Posterior cingulate gyrus (tissue), 11 donors: ENCODE measurements at places on chromosomes 4 and X.

DNA sequence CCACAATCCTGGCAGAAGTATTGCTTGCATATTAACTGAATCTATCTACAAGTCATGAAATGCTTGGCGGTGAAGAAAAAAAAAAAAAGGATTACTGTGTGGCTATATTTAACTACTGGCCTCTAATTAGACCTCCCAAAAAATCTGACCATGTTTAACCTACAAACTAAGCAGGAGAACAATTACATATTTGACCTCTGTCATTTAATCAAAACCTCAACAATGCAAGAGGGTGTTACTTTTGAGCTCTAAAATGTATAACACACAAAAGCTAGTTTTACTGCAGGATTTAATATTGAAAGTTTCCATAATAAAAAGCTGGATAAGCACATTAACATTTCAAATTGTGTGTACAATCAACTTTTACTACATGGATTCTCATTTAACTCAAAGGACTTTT, 1.5 kb downstream of the ITM2A start:
- no peak for DNase-seq

DNA sequence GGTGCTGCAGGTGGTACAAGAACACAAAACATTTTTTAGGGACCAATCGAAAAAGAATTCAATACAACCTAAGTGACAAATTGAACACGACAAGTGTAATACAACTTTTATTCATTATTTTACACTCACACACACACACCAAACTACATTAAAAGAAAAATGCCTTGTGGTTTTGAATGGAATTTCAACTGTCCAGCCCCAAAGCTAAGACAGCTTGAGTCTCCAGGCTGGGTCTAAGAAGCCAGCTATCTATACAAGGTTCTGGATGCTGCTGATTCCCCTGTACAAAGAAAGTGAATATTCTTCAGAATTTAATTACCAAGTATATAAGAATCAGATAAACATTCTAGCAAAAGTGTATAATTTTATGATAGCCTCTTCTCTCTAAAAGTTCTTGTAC, 118.2 kb downstream of the PPP3CA start:
- DNase-seq: no peak

- no peak for DNase-seq
Observed at GRCh38 chr4:46385946-46386345, 4.0 kb downstream of the GABRA2 start.

- DNase-seq: no peak
Observed at GRCh38 chr4:155077452-155078229, 130.8 kb upstream of the NPY2R start.

DNA sequence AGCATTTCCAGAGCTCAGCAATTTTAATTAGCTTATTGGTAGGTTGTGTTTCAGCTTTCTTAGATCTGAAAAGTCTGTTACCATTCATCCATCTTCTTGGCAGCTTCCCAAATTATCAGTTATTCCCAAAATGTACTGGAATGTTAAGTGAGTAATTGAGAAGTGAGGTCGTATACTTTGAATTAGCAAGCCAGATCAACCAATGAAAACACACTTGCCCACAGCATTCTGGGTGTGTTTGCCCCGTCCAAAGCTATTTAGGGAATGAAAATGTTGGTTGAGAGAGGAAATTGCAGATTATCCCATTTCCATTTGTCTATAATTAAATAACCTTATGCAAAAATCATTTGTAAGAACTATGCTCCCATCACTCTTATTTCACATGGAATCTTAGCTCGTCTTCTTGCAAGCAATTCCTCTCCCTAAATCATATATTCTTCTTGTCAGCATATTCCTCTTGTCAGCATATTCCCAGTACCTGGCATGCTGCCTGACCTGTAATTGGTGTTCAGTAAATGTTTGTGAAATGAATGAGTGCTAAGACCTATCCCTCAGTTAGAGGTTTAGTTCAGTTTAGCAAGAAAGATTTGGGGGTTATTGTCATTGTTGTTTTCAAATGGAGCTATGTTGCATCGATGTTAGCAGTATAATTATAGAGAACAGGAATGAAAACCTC, 23.3 kb upstream of the ANTXR2 start:
- no peak for DNase-seq

DNA sequence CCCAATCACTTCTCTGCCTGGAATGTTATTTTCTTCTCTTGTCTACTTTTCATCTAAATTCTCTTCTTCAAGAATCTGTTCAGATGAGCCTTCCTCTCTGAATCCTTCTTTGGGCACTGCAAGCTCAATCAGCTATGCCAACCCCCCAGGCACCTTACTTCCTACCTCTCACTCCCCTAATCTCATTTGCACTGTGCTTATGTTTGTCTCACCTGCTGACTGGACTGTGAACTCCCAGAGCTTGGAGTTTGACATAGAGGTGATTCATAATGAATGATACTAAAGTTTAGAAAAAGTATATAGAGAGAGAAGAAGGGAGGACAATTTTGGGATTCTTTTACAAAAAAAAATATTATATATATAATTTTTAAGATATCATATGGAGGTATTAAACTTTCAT, 36.3 kb downstream of the ANXA10 start:
- no peak for DNase-seq

GRCh38 chr4:80017125-80017854, 55.7 kb downstream of the ANTXR2 start:
- no peak for DNase-seq

DNA sequence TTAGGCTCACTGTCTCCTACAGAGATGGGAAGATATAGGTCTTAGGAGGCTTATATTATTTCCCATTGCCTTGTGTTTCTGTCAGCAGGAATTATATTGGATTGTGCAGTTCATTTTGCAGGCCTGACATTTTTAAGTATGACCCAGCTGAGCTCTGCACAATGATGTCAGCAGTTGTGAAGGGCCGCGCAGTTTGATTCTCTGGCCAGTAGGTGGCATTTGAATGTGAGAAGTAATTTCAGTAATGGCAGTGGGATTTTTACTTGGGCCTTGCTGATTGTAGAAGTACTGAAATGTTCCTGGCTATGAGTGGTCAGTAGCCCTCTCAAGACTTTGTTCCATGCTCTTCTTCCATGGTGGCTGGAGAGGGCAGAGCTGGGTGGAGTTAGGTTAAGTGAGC, 247.2 kb upstream of the MTMR8 start:
- no peak for DNase-seq

DNA sequence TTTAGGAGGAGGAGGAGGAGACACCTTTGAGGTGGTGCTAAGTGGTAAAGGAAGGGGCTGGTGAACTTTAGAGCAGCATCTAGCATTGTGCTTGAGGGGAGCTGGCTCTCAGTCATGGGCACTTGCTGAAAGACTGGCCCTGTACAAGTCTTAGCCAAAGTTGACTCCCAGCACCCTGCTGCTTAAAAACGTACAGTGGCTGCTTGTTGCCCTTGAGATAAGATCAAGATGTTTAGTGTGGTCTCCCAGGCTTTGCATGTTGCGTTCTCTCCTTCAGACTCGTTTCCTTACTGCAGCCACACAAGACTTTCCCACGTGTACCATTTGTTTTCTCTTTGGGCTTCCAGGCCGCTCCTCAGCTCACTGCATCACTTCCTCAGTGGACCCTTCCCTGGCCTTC, 1.8 kb downstream of the MED28 start:
- no peak for DNase-seq

DNA sequence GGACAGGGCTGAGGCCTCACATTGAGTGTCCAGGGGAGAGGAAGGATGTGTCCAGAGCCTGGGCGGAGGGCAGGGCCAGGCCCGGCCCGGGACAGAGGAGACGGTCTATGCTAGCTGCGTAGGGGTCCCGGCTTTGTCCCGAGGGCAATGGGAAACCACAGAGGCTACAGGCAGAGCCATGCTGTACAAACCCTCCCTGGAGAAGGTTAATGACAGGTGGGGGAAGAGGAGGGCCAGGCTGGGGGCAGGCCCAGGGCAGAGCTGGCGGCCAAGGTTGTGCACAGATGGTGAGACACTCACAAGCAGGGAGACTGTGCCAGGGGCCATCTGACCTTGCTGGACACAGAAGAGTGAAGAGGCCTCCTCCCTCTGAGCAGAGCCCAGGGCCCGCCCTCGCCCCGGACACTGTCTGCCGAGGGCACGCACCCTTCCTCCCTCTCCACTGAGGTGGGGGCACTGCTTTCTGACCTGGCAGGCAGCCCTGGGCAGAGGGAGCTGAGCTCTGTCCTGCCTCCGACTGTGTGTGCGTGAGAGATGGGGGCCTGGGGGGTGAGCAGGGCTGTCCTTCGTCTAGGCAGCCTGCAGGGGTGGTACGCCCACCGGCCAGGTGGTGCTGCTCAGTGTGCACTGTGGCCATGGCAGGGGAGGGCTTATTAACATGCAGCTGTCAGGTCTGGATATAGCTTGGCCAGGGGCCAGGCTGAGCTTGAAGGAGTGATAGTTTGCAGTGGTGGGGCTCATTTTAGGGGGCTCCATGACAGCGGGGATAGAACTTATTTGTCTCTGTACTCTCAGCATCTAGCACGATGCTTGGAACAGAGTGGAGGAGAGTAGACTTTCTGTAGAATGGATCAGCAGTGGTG, 75.7 kb upstream of the LRPAP1 start:
- DNase-seq: no peak

DNA sequence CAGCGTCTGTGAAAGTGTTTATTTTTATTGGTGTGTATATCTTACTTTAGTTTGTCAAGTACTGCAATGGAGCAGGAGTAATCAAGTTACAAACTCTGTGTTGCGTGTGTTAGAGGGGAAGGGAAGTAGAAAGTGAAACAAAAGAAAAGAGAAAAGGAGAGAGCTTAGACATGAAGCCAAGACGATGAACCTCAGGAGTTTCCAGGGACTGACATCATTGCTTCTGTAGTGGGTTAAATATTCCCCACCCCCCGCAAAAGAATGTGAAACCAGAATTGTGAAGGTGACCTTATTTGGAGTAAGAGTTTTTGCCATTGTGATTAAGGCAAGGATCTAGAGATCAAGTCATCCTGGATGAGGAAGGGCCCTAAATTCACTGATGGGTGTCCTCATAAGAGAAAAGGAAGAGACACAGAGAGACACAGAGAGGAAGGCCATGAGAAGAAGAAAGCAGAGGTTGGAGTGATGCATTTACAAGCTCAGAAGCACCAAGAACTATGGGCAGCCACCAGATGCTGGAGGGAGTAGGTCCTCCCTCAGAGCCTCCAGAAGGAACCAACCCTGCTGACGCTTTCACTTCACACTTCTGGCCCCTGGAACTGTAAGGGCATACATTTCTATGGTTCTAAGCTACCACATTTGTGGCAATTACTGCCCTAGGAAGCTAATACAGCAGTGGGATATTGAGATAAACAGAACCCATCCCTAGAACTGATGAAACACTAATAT, 173.6 kb upstream of the SFRP2 start:
- DNase-seq: no peak

DNA sequence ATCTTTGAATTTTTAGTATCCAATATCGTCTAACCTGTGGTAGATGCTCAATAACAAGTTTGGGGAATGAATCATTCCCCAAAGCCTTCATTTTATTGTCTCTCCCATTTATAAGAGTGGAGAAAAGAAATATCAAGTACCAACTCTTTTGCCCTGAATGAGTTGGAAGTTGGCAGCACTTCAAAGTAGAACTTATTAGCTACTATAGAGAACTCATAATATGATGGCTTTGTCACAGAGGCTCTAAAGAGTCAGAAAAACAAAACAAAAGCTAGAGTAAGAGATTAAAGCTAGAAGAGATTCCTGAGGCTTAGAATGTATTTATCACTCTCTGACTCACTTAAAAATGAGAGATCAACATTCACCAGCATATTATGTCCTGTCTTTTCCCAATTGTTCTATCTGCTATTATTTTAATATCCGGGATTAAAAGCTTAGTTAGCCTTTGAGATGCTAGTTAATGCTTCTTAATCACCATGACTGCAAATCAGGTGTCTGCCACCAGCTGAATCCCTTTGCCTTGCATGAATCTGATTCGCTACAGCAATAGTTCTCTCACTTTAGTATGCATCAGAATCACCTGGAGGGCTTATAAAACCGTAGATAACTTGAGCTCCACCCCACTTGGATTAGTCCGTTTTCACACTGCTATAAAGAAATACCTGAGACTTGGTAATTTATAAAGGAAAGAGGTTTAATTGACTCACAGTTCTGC, 77.9 kb downstream of the PALLD start:
- DNase-seq: no peak

DNA sequence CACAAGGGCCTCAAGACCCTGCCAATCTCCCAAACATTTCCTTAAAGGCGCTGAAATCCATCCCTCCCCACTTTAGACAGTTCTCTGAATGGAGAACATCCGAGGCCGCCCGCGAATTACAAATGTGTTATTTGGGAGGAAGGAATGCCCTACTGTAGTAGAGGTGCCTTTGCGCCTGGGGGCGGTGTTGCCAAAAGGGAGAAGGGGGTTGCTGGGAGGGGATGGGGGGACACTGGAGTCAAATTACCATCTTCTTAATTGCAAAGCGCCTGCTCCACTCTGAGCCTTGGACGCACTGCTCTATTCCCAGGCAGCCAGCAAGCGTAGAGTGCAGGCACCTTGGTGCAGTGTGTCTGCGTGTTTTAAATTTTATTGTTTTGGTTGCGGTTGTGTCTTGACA, 2.7 kb downstream of the TMEM255A start:
- no peak for DNase-seq

- no peak for DNase-seq
Observed at GRCh38 chr4:89995006-89995405, 100.4 kb downstream of the MMRN1 start.

DNA sequence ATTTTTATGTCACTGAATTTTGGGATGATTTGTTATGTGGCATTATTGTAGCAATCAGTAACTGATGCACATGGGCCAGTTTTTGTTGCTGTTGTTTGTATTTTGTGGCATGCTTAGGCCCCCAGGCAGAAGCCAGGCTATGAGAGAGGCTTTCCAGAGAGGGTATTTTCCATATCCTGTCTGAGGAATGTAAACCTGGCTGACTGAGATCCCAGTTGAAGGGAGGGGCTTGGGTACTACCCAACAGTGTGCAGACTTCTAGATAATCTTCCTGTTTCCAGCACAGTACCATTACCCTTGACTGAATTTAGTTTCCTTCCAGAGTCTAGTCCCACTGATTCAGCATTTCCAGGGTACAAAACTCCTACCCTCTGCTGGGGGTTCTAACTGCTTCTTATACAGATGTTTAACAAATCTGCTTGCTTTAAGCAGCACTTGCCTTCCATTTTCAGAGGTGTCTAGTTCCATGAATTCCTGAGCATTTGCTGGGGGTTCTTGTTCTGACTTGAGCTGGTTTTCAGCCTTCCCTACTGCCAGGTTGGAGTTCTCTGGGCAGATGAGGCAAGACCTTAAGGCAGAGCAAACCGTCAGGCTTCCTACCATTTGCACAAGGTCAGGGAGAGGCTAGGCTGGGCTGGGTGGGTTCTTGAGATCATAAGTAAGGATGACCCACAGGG, 104.7 kb upstream of the EGFL6 start:
- no peak for DNase-seq

DNA sequence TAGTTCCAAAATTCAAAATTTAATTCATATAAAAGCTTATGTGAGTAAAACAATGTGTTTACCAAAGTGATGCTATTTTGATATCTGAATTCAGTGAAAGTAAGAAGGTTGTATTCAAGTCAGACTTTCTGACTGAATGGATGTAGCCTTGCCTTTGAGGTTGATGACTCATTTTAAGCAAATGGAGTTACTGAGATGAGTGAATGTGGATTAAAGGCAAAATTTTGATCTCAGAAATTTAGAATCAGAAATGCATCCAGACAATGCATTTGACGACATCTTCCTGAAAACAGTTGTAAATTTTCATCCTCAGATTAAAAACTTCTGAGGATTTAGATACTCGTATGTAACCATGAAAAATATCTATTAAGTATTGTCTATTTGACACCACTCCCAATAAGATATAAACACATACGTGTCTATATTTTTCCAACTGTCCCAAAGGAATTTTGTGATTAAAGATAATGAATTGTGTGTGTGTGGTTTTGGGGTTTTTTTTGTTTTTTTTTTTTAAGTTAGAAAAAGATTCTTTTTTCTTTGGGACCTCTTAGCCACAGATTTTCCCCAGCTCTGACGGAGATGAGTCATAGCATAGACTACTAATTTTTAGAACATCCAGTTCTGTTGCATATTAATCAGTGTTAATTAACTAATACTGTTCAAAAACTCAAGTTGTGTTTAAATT, 34.4 kb downstream of the NFKB1 start:
- no peak for DNase-seq
